ENCODE measurements at places on chromosomes 4 and X. TPM values are rescaled to one million over a fixed set of nuclear protein-coding genes. Genes with fewer than 3 reads are reported as not detected.

DNA sequence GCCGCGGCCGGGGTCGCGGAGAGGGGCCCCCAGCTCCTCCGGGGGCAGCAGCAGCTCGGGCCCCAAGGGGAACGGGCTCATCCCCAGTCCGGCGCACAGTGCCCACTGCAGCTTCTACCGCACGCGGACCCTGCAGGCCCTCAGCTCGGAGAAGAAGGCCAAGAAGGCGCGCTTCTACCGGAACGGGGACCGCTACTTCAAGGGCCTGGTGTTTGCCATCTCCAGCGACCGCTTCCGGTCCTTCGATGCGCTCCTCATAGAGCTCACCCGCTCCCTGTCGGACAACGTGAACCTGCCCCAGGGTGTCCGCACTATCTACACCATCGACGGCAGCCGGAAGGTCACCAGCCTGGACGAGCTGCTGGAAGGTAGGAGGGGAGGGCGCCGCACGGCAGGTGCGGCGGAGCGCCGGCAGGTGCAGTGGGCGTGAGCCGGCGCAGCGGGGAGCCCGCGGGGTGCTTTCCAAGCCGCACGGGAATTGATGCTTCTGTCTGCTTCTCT, 886 bp downstream of the DCLK2 start:
- peak; percentile 24 for DNase-seq

The RNF128 gene
- not detected for total RNA-seq

- DNase-seq, result no peak
Measured at GRCh38 chr4:26782830-26783202, 77.8 kb upstream of the STIM2 start.

- DNase-seq, result no peak
Measured at GRCh38 chr4:164572877-164573279, 181.1 kb upstream of the SMIM31 start.

DNA sequence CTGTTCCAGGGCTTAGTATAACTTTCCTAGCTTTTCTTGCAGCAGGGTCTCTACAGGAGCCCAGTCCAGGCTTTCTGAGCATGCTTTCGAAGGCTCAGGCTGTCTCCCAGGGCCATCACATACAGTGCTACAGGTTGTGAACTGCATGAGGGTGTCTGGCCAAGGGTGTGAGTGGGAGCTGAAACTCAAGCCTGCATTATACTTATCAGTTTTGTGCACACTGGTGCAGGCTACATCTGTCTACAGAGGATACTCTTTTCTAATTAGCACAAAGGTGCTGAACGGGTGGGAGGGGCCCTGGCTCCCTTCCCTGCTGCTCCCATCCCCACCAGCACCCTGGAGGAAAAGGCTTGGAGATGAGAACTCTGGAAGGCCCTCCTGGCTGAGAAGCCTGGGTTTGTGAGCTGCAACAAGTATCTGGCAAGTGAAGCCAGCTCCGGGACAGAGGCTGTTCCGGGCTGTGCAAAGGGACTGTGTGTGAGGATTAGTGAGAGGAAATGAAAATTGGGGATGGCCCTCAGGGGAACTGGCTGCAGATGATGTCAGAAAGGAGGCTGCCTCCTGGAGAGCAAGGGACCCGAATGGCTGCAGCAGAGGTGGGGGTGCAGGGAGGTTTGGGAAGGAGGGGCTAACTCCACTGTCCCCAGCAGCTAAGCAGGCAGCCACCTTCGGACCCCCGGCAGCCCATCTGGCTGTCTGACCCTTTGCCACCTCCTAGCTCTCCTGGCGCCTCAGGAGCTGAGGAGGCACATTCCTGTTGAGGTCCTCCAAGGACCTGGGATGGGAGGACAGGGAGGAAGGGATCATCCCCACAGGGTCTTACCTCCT, 68.5 kb downstream of the EFNB1 start:
- DNase-seq, result no peak

GRCh38 chr4:69134471-69134870, 38.2 kb downstream of the UGT2B7 start:
- no peak for DNase-seq

- no peak for DNase-seq
Measured at GRCh38 chr4:151484396-151485102, 75.6 kb downstream of the FHIP1A start.

The C1GALT1C1 gene
- total RNA-seq, result 31.8 TPM

The TXK gene
- 1.8 TPM for total RNA-seq

GRCh38 chr4:47577779-47578553, 92.9 kb downstream of the ATP10D start:
- DNase-seq, result no peak

The H2BW2 gene
- not detected for total RNA-seq

- DNase-seq, result no peak
Measured at GRCh38 chrX:118221270-118221669, 104.7 kb upstream of the KLHL13 start.

The HEPH gene
- 5.5 TPM for total RNA-seq

GRCh38 chr4:169251291-169252235, 19.2 kb downstream of the SH3RF1 start:
- no peak for DNase-seq

- DNase-seq, result no peak
Measured at GRCh38 chr4:105166066-105166465, 19.4 kb downstream of the TET2 start.

GRCh38 chr4:128220286-128221235, 67.1 kb downstream of the PGRMC2 start:
- no peak for DNase-seq

The LCORL gene
- 11.4 TPM for total RNA-seq

DNA sequence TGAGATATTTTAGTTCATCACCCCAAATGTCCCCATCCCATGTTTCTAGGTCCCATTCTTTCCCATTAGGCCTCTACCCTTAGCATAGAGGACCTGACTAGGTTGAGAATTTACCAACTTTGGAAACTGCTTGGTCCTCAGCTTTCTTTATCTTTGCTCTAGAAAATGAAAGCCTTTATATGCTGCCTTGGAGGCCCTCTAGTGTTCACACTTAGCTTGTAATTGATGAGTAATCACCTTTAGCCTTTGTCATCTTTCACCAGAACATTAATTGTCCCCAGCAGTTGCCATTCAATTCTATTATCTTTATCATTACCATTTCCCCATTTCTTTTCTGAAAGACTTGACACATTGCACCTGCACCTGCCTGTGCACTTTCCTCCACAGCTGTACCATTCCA, 589.2 kb upstream of the NR3C2 start:
- no peak for DNase-seq

DNA sequence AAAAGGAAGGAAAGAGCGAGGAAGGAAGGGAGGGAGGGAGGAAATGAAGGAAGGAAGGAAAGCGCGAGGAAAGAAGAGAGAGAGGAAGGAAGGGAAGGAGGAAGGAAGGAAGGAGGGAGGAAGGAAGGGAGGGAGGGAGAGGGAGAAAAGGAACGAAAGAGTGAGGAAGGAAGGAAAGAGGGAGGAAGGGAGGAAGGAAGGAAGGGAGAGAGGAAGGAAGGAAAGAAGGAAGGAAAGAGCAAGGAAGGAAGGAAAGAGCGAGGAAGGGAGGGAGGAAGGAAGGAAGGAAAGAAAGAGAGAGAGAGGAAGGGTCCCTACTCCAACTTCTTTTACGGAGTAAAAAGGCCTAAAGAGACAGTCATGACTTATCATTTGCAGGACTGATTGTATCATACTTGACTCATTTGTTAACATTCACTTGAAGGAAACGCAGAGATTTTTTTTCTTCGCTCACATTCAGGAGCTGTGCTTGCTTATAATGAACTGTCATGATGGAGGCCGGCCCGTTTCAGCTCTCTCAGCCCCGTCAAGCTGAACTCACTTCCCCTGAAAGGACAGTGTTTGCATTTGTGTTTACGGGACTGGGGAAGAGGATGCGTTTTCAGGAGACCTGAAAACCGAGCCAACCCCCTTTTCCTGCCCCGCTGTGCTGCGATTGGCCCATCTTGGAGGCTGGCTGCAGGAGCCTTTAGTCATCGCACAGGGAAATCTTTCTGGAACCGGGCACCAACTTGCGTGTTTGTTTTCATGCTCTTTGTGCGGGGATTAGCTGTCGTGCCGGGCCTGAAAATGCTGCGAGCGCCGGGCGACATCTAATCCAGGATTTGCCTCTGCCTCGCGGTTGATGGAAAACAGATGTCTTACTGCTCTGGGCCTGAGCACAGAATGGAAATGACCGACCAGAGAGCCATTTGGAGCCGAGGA, 17.8 kb downstream of the TRIM2 start:
- peak; percentile 37 for DNase-seq

The USP17L17 gene
- not detected for total RNA-seq

DNA sequence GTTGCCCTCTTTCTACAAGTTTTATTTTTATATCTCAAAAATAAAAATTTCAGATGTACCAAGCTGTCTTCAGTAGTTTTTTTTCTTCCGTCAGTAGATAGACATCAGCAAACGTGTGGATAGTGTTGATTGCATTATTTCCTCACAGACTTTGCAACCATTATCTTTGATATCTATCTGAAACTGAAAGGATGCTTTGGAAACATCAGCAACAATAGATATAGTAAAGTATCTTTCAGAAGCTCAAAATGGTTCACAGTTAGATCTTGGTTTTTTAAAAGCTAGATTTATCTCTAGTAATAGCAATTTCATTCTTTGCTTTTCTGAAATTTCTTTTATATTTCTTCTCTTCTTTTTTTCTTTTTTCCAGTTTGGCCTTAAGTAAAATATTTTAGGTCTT, 246.9 kb upstream of the PCDH7 start:
- no peak for DNase-seq

DNA sequence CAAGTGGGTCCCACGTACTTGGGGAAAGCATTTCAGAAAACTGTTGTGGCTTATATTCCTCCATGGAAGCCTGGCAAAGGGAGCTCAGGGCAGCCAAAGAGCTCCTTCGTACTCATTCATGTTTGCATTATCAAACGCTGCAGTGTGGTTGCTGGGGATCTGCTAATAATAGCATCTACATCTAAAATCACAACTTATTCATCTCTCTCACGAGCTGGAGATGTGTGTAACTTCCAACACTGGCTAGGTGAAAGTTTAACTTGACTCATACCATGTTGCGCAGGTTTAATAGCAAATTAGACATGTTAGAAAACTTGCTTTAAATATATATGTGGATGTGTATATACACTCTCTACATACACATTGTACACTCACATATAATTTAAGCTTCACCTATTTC, 415.1 kb downstream of the AFF2 start:
- DNase-seq, result no peak

GRCh38 chr4:104615496-104615895, 120.8 kb upstream of the CXXC4 start:
- no peak for DNase-seq

DNA sequence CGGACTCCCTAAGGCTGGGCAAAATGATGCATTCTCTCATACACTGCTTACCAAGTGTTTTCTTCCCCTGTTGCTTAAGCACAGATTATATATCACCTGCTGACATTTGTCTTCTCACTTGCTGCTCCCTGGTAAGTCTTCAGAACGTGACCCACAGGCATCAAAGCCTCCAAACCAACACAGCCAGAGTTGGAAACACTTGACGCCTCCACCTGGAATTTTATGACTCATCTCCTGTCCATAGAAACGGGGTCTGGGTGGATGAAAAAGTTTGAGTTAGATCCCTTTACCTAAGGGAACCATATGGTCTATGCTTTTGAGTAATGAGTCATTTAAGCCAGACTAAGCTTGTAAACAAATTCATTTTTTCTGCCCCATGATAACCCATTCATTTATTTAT, 251.6 kb downstream of the USP46 start:
- DNase-seq, result no peak

DNA sequence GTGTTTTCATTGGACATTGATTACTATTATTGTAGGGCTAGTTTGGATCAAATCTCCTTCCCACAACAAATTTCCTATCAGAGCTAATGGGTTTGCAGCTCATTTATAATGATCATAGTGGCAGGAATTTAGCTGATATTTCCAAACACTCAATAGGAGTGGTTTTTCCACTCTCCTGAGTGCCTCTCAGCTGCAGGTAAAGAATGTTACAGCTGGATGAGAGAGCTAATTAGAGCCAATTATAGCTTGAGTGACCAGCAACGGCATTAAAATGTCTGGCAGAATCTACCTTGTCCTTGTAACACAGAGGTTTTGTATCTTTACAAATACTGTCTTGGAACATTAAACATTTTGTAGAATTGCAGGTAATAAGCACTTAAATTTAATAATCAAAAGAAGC, 602.8 kb upstream of the EPHA5 start:
- DNase-seq, result no peak

DNA sequence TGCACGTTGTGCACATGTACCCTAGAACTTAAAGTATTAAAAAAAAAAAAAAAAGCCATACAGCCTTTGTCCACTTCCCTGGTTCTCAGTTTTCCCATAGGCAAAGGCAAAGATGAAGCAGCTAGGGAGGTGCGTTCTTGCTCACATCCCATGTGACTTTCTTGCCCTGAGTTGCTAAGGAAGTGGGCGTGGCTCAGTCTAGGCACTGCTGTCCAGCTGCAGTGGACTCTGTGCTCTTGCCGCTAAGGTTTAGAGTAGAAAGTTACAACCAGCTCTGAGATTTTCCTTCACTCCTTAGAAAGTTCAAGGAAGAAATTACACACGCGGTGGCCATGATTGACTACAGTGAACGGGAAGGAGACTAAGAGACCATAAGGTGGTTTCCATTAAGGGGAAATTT, 144.7 kb downstream of the NAA11 start:
- DNase-seq, result no peak

- no peak for DNase-seq
Measured at GRCh38 chr4:182918044-182918607, 940 bp upstream of the DCTD start.

GRCh38 chr4:152672206-152673092, 7.3 kb downstream of the TMEM154 start:
- no peak for DNase-seq

GRCh38 chr4:1501754-1502500, 95.7 kb upstream of the NKX1-1 start:
- DNase-seq, result no peak

DNA sequence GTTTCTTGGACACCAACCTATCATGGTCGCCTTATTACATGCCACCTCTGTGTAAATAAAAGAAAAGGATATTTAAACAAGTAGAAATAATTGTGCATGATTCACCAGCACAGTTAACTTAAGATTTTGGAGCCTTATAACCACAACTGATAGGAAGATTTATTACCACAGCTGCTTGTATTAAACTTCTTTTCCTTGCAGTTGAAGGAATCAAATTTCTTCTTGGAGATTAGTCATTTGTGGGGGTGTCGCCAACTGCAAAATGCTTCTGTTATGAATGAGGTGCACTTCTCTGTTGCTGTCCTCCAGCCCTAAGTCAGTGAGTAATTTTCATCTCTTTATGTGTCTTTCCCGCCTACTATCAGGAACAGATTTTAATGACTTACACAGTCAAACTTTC, 73.3 kb downstream of the OR13H1 start:
- DNase-seq, result no peak

DNA sequence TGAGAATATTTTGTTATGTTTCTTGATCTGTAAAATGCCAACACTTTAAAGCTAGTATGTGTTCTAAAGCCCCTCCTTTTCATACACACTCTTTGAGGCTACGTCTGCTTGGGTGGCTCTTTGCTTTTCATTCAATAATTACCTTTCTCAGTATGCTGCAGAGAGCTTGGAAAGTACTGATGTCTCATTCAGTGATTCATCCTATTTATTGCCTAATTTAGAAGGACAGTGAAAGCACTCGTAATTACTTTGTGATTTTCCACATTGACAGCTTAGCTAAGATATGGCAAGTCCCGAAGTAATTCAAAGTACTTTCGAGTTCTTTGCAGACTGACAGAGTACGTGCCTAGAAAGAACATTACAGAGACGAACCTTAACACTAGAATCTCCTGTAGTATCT, 57.2 kb downstream of the BMP15 start:
- DNase-seq, result no peak

Data from omental fat pad (tissue), 4 donors.